ENCODE measurements at places on chromosomes 5 and 9. TPM values are rescaled to one million over a fixed set of nuclear protein-coding genes. Genes with fewer than 3 reads are reported as not detected.

MEGF10 gene
- total RNA-seq, result 0.69 TPM

- no peak for DNase-seq
Observed at GRCh38 chr5:100313657-100314056, 221.5 kb upstream of the FAM174A start.

SEMA4D gene
- 192 TPM for total RNA-seq

- DNase-seq, result no peak
Observed at GRCh38 chr5:143738417-143739401, 73.3 kb upstream of the HMHB1 start.

- DNase-seq, result peak; percentile 30
Observed at GRCh38 chr5:169914766-169915165, 65.5 kb downstream of the INSYN2B start.

GRCh38 chr9:96616817-96617438 is 2.7 kb downstream of the CDC14B start:
- no peak for DNase-seq

TAF1L gene
- not detected for total RNA-seq

GRCh38 chr5:90201923-90202322 is 207.6 kb downstream of the CETN3 start:
- no peak for DNase-seq

GRCh38 chr9:9730174-9730573 is 882.6 kb downstream of the PTPRD start:
- DNase-seq, result no peak

DNA sequence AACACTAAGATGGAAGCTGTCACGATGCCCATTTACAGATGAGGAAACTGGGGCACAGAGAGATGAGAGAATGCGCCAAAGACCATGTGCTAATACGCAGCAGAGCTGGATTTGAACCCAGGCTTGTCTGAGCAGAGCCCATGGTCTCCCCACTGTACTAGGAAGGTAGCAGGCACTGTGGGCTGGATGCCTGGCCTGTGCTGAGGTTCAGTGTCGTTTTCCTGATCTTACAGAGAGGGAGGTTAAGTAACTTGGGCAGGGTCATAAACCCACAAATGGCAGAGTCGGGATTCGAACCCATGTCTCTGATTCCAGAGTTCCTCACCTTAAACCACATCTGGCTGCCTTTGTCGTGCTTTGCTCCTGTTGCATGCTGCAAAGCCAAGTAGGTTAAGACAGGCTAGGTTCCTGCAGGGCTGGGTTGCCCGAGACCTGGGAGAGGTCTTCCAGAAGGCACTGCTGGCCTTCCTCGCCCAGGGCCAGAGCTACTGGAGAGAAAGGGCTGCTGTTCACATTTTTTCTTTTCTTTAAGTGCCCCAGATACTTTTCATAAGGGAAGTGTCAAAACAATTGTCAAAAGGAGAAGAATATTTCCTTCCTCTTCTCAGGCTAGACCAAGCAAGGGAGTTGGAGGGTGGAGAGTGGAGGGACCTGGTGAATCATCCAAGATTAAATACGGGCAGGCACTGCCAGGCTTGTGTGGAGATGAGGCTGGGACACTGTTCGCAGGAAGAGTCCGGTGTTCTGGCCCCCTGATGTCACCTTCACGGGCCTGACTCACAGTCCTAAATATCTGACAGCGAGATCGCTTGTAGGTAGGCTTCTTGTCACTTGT is 3.2 kb downstream of the NEK6 start:
- DNase-seq, result no peak

DNA sequence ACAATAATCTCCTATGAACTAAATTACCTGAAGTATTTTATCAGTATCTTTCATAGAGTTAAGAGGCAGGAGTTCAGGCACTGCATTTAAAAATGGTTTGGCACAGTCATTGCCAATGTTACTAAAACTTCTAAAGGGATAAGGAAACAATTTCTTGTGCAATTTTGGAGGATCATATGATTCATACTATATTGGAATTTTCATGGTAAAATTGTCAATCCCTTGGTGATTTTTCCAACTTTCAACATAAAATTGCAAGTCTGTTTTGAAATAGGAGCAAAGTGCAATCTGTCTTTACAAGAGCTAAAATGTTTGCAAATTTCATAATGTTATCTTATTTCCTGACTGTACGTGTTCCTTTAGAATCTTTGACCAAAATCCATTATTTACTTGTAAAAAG is 211.1 kb downstream of the DMRTA1 start:
- DNase-seq, result no peak

DNA sequence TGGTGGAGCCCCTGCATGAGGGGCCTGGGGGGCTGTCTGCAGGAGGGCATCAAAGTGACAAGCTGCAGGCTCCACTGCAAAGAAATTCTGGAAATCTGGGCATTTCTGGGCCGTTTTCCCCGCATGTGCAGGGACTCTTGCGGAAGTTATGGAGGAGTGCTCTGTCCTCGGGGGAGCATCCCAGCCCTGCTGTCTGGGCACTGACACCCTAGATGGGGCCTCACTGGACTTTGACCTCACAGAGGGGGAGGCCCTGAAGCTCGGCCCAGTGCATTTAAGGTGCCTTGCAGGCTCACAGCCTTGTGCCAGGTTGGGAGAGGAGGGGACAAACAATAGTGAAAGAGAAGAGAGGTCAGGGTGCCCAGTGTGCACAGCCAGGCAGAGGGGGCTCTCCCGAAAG is 35.4 kb downstream of the LHX3 start:
- DNase-seq, result no peak

- no peak for DNase-seq
Observed at GRCh38 chr9:134612309-134612708, 29.3 kb upstream of the COL5A1 start.

PCDHGA4 gene
- 8.2 TPM for total RNA-seq
